ENCODE measurements at places on chromosomes 4 and X. TPM values are rescaled to one million over a fixed set of nuclear protein-coding genes. Genes with fewer than 3 reads are reported as not detected.

MAGEC2 gene
- not detected for polyA plus RNA-seq

DNA sequence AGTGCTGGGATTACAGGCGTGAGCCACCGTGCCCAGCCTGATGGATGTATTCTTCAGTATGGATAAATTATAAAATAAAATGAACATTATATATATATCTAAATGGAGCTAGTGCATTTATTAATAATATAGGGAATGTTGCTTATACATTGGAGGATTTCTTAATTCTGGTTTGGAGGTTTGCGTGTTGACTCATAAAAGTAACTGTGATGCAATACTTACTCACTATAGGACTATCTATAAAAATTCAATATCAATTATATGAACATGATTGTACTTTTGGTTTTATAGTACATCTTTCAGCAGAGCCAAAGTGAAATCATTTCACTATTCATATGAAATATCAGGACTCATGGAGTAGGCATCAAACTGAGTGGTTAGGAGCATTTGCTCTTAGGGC, 3.2 kb upstream of the AREG start:
- no peak for DNase-seq

LCORL gene
- polyA plus RNA-seq: 9.6 TPM

SUPT20HL1 gene
- not detected for polyA plus RNA-seq

SLC9B2 gene
- 0.48 TPM for polyA plus RNA-seq

ARMCX1 gene
- 1.6 TPM for polyA plus RNA-seq

GRCh38 chr4:156545003-156545785, 426.4 kb downstream of the PDGFC start:
- no peak for DNase-seq

CCNA2 gene
- polyA plus RNA-seq: 0.20 TPM

PCDH18 gene
- not detected for polyA plus RNA-seq

SLC30A9 gene
- 47.2 TPM for polyA plus RNA-seq

GRCh38 chr4:680928-681645, 6.7 kb downstream of the MYL5 start:
- peak; percentile 39 for DNase-seq

DNA sequence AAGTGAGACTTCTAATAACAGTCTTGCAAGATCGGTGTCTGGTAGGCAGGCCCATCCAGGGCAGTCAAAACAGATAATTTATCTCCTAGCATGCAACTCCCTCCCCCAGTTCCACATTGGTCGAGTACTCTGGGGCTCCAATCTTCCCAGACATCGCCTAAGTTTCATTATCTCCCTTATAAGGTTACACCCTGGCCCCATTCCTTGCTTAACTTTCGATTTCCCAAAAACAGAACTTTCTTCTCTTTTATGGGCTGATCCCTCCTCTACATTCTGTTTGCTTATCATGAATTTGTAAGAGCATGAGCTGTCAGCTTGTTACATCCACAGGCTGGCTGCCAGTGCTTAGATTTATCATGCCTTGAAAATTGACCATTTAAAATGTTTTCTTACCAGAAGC, 471.3 kb downstream of the TECRL start:
- no peak for DNase-seq

DNA sequence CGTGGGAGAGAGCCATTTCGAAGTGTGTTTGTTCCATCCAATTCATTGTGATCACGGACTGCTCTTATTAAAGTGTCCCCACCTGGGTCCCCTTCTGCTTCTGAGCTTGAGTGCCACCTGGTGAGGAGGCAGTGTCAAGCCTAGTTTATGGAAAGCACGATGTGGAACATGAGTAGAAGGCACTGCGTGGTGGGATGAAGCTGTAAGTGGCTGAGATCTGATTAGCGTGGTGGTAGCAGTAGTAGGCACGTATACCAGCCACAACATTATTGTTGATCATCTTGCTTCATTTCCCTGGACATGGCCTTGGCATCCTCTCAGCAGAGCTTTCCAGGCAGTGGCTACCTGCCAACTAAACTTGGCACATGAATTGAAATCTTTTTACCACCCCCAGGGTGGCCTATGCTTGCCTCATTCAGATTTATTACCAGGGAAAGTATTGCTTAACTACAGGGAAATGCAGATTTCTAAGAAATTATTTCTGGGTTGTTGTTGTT, 46.4 kb downstream of the GPAT3 start:
- no peak for DNase-seq

DNA sequence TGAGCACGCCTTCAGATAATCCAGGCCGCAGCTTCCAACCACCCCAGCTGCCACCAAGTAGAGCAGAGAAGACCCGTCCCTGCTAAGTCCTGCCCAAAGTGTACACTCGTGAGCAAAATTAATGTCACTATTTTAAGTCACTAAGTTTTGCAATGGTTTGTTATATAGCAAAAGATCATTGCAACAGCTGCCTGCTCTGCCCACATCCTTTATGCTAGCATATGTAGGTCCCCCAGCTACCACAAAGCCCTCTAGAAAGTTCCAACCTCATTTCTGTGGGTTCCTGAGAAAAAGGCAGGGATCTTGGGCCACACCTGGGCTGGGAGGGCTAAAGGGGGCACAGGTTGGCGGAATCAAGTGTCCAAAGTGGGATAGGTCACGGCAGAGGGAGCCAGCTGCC, 346.9 kb downstream of the BCOR start:
- DNase-seq: peak; percentile 27

PARM1 gene
- polyA plus RNA-seq: 0.27 TPM

GRCh38 chrX:105297041-105297440, 76.5 kb upstream of the TEX13A start:
- no peak for DNase-seq

GRCh38 chrX:77415882-77416281, 31.3 kb upstream of the FGF16 start:
- no peak for DNase-seq

DNA sequence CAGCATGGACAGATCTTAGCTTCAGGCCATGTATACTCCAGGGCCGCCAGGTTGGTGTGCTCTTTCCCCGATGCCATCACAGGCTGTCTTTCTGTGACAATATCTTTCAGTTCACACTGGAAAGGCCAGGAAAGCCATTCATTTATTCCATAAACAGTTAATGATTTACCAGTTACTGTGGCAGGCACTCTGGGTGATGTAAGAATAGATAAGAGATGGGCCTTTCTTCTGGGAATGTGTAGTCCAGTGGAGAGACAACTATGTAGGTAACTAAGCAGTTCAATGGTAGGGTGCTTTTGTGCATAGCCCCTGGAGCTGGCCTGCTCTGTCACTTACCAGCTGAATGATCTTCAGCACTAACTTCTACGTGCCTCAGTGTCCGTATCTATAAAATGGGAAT, 46.3 kb upstream of the LEF1 start:
- DNase-seq: no peak

Measured in CD14-positive monocyte (primary cell).